GM13976 (cell line): ENCODE measurements at places on chromosomes 1 and 21.
A peak's percentile ranks its signal among the peaks of the same experiment; 100 is the strongest.

GRCh38 chr1:220213382-220213983 lies 58.8 kb downstream of the RAB3GAP2 start:
- no peak for DNase-seq

DNA sequence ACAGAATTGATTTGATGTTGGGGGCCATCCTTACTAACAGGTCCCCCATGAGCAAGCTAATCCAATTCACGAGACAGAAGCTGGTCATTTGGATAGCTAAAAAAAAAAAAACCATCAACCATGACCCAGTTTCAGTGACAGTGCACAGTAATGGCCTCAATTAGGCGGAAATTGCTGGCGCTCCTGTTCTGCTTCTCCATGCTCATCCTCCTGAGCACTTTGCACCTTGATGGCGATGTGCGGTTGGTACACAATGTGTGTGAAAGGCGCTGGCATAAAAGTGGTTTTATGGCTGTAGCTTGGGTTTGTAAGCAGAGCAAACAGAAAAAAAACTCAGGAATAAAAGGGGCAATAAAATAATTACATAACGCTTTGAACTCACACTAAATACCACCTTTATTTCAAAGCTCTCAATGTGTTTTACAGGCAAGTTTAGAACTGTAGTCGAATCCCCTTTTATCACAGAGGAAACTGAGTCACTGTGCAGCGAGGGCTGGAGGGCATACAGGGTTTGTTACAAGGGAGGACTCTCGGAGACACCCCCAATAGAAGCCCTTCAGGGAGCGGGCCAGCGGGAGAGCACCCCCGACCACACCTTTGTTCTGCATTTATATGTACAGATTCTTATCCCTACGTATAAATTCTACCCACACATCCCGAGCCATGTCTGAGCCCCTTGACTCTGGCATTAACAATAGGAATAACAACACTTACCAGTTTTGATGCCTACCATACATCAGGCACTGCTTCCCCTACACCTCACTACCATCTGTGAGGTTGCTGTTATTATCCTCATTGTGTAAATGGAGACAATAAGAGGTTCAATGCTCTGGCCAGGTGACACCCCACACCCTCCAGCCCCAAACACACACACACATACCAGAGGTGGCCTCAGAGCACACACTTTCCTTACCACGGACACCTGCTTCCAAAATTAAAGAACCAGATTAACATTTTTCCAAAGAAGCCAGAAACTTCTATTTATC lies 213.5 kb upstream of the IRF2BP2 start:
- DNase-seq, result no peak

DNA sequence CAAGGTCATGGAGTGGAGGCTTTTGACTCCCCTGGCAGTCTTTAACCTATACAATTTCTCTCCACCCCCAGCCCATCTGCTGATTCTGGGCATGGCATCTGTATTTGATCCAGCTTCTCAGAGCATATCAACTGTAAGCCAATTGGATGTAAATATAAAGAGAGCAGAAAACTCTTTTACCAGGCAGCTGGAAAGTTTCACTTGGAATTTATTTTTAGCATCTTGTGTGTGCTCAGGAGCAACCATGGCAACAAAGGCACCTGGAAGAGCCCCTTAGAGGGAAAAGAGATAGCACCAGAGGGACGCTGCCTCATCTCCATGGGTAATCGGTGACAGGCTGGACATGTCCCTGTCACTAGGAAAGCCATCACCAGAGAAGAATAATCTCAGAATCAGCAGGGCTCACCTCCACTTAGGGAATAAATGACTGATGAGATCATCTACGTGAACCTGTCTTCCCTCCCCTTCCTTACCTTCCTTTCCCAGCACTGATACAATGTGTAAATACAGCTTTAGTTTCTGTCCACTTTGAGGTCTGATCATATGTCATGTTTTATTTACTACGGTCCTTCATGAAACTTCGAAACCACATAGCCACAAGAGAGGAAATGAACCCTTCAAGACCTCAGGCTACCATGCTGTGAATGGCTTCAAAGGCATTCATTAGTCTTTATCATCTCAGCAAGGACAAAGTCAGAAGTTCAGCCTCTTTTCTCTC lies 25.3 kb upstream of the SIPA1L2 start:
- peak; percentile 23 for DNase-seq

DNA sequence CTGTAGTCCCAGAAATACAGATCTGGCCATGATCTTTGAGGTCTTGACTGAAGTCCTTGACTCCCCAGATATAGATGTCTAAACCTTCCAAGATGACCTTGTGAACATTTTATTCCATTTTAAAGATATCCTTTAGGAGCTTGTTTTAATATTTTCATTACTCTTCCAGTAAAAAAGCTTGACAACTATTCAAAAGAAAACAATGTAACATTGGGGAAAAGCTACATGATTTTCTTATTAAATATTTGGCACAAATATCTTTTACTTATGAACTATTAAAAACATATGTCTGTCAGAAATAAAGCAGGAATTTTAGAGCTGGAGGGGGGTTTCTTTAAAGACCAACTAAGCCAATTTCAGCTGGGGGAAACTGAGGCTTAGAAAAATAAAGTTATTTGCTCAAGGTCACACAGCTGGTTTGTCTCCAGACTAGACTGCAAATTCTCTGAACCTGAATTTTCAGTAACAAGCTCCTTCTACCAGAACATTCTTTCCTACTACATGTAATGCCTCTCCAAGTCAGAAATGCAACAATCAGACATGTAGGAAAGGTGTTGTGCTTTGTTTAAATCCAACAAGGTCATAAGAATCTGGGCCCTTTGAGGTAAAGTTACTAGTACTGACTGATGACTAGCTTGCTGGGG lies 67.0 kb upstream of the PTCH2 start:
- no peak for DNase-seq
